Tracheal epithelial cell (primary cell): ENCODE measurements at places on chromosomes 12 and 14. TPM values are rescaled to one million over a fixed set of nuclear protein-coding genes. Genes with fewer than 3 reads are reported as not detected.

Gene WDR89
- total RNA-seq = 13.5 and 16.2 TPM in 2 replicates

Gene MANSC4
- not detected in 2 replicates for total RNA-seq

Gene MYO1H
- not detected in 2 replicates for total RNA-seq

Gene JAG2
- 17.4 and 21.7 TPM in 2 replicates for total RNA-seq

Gene RIMBP2
- under 0.01 TPM in 1 of 2 replicates, not detected in the other for total RNA-seq

Gene ALX1
- 0.43 and 0.96 TPM in 2 replicates for total RNA-seq

Gene MUCL1
- not detected in 2 replicates for total RNA-seq

Gene OLR1
- total RNA-seq = under 0.01 and 1.4 TPM in 2 replicates

Gene FGF23
- total RNA-seq = not detected in 2 replicates
